ENCODE measurements at places on chromosomes 4 and X. TPM values are rescaled to one million over a fixed set of nuclear protein-coding genes. Genes with fewer than 3 reads are reported as not detected.

The HERC6 gene
- total RNA-seq = 10.6 TPM

The PNMA6F gene
- not detected for total RNA-seq

The USP26 gene
- not detected for total RNA-seq

The FOXR2 gene
- total RNA-seq = not detected

- no peak for DNase-seq
Observed at GRCh38 chr4:74531963-74532794, 87.2 kb downstream of the AREG start.

The SLC6A8 gene
- 0.71 TPM for total RNA-seq

Data from CD4-positive, alpha-beta T cell (primary cell).